ENCODE measurements at places on chromosomes 1 and 21. TPM values are rescaled to one million over a fixed set of nuclear protein-coding genes. Genes with fewer than 3 reads are reported as not detected.

- peak; percentile 61 for DNase-seq
These were observed 22.6 kb downstream of the ETNK2 start for GRCh38 chr1:204128964-204129896.

- no peak for DNase-seq
These were observed 34.8 kb downstream of the L1TD1 start for GRCh38 chr1:62229468-62229867.

GRCh38 chr21:41768437-41769042 is 1.7 kb upstream of the RIPK4 start:
- DNase-seq: peak; percentile 89

GRCh38 chr1:185804206-185804605 is 70.0 kb downstream of the HMCN1 start:
- no peak for DNase-seq

- DNase-seq: no peak
These were observed 677 bp upstream of the BCL10 start for GRCh38 chr1:85276978-85277639.

- DNase-seq: no peak
These were observed 6.8 kb upstream of the PLCH2 start for GRCh38 chr1:2469103-2469940.

DNA sequence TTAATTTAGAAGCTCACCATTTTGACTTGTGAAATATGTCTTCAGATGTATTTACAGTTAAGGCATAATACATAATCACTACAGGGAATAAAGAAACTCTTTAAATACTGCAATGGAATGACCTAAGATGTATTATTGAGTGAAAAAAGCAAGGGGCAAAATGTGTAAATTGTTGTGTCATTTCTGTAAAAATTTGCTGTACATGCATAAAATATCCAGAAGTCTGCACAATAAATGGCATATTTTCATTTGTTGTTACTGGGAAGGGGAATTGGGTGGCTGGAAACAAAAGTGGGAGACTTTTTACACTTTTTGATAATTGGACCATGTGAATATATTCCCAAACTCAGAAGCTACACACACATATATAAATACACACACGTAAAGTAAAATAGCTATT is 17.1 kb downstream of the LRIG2 start:
- no peak for DNase-seq

DNA sequence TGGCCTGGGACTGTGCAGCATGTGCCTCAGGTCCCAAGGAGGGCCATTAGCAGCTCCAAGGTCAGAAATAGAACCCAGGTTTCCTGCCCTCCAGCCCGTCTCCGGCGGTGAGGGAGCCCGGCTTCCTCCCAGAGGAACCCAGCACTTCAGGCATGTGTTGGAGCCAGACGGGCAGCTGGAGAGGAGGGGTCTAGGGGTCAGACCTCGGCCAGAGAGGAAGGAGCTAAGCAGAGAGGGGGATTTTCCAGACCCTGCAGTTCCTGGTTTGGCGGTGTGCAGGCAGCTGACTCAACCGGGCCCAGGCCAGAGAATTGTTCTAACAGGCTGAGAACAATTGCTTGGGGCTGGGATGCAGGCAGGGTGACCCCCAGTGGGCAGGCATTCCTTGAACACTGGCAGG is 37.1 kb downstream of the HSPG2 start:
- no peak for DNase-seq

The GREM2 gene
- total RNA-seq: 52.2 TPM

The ELAVL4 gene
- 0.43 TPM for total RNA-seq
